ENCODE measurements at places on chromosomes 3 and 15. TPM values are rescaled to one million over a fixed set of nuclear protein-coding genes. Genes with fewer than 3 reads are reported as not detected.
A peak's percentile ranks its signal among the peaks of the same experiment; 100 is the strongest.

Gene SPSB4
- not detected for total RNA-seq

GRCh38 chr15:59994888-59995557 is 9.1 kb upstream of the FOXB1 start:
- peaks cover 79% of the 10 kb centered on the region for H3K27me3 ChIP-seq
- no peak for DNase-seq
- H3K4me3 ChIP-seq, result no peak overlapping the region
- H3K36me3 ChIP-seq, result no peaks in the 10 kb centered on the region
- no peak overlapping the region for H3K27ac ChIP-seq

Gene SAMD7
- total RNA-seq, result not detected

DNA sequence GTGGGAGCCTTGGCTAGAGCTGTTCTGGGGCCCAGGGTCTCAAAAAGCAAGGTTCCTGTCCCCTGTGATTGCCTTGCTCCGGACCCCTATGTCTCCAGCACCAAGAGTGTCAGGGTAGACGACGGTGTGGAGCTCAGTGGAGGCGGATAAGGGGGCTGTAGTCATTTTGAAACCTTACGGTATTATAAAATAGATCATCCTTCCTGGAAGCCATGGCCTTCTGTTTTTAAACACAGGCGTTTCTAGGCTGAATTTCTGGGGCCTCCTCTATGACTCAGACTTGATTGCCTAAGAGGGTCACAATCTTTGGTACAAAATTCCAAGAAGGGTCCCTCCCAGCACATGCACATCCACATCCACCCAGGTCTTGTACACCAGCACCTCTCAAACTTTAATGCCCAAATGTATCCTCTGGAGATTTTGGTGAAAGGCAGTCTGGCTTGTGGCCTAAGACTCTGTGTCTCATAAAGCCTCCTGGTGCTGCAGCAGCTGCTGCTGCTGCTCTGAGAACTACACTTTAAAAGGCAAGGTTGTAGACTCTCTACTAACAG is 70.5 kb upstream of the XCR1 start:
- H3K4me3 ChIP-seq, result no peak overlapping the region
- DNase-seq, result no peak
- peak overlapping the region; percentile 35 for H3K27ac ChIP-seq
- no peaks in the 10 kb centered on the region for H3K36me3 ChIP-seq
- peaks cover 36% of the 10 kb centered on the region for H3K4me1 ChIP-seq

- H3K27ac ChIP-seq, result no peak overlapping the region
- H3K4me3 ChIP-seq, result no peak overlapping the region
- no peaks in the 10 kb centered on the region for H3K4me1 ChIP-seq
- H3K36me3 ChIP-seq, result no peaks in the 10 kb centered on the region
- no peaks in the 10 kb centered on the region for H3K27me3 ChIP-seq
Measured at GRCh38 chr3:109195815-109196214, 59.3 kb downstream of the C3orf85 start.

GRCh38 chr3:56003129-56003528 is 465.1 kb downstream of the ERC2 start:
- no peaks in the 10 kb centered on the region for H3K27me3 ChIP-seq
- H3K36me3 ChIP-seq, result no peaks in the 10 kb centered on the region
- no peaks in the 10 kb centered on the region for H3K4me1 ChIP-seq
- no peak overlapping the region for H3K27ac ChIP-seq
- H3K4me3 ChIP-seq, result no peak overlapping the region

DNA sequence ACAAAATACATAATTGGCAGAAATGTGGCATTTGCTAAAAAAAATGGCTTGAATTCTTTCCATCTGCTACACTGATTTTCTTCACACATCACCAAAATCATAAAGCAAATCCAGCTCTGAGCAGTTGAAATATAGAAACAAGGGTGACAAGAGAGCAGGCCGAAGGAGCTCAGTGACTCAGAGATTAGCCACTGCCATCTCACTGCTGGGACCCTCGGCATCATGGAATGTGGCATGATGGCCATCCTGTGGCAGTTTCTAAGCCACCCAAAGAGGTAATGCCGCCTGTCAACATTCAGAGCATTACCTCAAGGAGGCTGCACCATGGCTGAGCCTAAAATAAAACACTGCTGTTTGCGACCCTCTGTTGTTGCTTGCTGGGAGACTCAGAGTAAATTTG is 80.5 kb upstream of the OSBPL11 start:
- DNase-seq, result no peak
- no peaks in the 10 kb centered on the region for H3K36me3 ChIP-seq
- H3K4me3 ChIP-seq, result no peak overlapping the region

Gene PLXNA1
- total RNA-seq, result 18.9 TPM

All from CD4-positive, alpha-beta memory T cell (primary cell).